ENCODE measurements at places on chromosomes 5 and 9.

- no peak for DNase-seq
Measured at GRCh38 chr5:91020065-91020800, 362.9 kb downstream of the ARRDC3 start.

DNA sequence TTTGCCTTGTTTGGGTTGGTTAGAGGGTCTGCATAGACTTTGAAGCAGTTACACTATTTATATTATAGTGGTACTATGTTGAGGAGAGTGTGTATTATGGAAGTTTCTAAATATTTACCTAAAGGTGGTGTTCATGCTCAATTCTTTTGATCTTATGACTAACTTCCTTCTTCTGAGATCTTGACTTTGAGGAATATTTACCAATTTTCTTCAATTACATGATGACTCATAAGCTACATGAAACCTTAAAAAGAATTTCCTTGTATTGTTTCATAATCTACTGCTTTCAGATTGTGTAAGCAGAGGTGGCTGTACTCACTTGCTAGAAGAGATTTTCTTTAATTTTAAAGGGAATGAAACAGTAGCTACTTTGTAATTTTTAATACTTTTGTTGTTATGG is 276.1 kb downstream of the TAF11L14 start:
- no peak for DNase-seq

DNA sequence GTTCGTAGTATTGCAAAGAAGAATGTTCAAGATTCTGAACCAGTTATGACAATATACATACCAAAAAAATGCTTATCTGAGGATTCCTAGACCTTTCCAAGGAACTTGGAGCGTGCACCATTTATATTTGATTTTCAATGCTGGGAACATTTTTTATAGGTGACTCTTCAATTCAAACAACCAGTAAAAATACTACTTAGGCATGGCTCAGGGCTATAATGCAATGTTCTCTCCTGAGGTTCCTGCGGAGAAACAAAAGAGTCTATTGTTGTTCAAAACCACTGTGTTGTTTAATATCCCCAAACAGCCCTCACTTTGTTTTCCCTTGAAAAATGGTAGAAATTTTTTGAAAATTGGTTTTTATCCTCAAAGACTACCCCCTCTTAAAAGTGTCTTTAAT is 335.7 kb upstream of the IZUMO3 start:
- no peak for DNase-seq

- peak; percentile 42 for DNase-seq
Measured at GRCh38 chr5:43039471-43040286, 440 bp downstream of the ANXA2R start.

DNA sequence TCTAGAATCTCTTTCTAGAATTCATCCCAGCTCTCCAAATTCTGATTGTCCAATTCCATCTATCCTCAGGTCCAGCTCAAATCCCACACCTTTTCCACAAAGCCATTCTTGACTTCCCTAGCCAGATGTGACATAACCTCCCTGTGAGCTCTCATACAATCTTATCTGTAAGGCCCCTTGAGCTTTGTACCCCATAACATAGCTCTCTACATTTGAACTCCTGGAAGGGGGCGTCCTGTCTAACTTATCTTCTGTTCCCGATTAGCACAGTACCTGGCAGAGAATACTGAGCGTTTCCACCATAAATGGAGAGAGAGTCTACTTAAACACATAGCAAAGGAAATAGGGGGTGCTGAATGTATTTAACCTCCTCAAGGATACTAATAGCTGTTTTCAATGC is 251.6 kb upstream of the RGMB start:
- no peak for DNase-seq

GRCh38 chr9:130837643-130838042 is 2.6 kb downstream of the ABL1 start:
- DNase-seq = no peak

DNA sequence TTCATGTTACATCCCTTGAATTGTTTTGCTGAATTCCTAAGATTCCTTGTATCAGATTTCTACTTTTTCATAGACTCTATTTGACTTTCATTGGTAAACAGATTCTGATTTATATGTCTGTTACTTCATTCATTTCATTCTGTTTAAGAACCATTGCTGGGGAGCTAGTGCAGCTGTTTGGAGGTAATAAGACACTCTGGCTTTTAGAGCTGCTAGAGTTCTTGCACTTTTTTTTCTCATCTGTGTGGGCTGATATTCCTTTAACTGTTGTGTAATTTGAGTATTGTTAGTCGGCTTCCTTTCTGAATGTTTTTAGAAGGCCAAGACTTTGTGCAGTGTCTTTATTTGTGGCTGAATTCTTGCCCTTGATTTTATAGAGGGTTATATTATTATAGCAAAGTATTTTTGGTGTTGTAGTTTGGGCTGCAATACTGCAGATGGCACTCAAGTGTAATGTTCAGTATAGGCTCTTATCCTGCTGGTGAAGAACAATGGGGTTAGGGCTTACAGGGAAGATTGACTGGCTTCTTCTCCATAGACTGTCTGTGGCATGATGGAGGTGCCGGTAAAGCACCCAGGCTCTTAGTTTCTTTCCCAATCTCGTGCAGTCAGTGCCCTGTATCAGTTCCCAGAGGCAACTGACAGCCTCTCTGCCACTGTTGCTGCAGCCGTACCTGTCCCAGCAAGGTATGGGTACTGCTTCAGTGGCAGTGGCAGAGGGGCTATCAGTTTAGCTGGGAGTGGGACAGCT is 162.2 kb downstream of the OXCT1 start:
- no peak for DNase-seq

DNA sequence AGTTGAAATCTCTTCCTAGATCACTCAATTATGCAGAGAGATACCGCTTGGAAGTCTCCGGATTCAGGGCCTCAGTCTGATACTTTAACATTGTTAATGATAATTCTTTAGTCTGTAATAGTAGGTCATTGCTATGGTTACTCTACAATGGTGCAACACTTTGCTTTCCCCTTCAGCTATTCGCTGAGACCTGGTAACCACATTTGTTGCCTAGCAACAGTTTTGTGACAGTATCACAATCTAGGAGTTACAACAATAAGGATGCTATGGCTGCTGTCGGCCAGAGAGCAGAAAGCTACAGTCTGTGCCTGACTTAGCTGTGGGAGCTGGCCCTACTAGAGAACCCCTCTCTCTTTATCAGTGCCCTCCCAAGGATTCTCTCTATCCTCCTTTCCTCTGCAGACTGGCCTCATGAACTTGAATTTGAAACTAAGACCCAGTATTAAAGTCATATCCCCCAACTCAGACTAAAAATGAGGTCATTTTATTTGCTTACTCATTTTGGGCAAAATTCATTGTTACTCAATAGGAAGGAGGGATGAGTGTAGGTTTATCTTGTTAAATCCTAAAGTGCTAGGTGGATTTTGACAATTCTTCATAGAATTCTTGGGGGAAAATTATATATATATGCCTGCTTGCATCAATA is 39.3 kb downstream of the NR2F1 start:
- no peak for DNase-seq

- DNase-seq = no peak
Measured at GRCh38 chr9:117247266-117247665, 167.6 kb downstream of the ASTN2 start.

DNA sequence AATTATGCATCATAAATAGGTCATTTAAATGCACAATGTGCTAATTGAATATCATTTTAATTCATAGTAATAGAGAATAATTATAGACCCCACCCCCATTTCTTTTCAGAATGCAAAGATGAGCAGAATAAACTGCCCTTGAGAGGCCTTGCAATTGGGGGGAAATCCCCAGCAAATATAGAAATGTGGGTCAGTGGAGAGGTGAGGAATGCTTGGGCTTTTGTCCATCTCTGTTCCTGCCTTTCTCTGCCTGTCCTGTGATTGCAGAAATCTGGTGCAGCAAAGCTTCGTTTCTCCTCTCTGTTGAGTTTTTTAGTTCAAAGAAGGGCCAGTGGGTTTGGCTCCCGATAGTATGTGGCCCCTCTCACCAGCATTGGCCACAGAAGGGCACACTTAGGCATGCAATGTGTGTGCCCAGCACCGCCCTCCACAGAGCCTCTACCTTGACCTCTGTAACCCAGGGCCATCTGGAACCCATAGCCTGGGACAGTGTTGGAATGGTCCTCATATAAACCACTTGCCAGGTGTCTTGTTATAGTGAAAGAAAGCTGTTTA is 164.2 kb downstream of the SEMA6A start:
- DNase-seq = no peak

- DNase-seq = peak; percentile 30
Measured at GRCh38 chr5:54902791-54903473, 82.5 kb downstream of the ESM1 start.

DNA sequence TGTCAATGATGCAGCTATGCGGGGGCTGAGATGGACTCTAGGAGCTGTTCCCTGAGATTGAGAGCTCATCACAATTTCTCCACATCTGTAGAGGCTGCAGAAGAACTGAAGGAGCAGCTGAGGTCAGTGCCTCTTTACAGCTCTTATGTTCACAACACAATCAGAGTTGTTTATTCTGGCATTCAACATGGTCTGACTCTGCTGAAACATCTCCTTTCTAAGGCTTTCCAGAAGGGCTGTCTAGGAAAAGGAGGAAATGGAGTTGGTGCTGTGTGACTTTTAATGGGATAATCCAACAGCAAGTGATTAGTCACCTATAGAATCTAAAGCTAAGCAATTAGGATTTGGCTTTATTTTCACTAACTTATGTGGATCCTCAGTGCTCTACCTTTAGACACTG is 6.0 kb downstream of the POU5F2 start:
- no peak for DNase-seq

GRCh38 chr9:121725008-121725775 is 73.8 kb downstream of the DAB2IP start:
- no peak for DNase-seq

- no peak for DNase-seq
Measured at GRCh38 chr5:143267186-143267585, 136.3 kb downstream of the NR3C1 start.

DNA sequence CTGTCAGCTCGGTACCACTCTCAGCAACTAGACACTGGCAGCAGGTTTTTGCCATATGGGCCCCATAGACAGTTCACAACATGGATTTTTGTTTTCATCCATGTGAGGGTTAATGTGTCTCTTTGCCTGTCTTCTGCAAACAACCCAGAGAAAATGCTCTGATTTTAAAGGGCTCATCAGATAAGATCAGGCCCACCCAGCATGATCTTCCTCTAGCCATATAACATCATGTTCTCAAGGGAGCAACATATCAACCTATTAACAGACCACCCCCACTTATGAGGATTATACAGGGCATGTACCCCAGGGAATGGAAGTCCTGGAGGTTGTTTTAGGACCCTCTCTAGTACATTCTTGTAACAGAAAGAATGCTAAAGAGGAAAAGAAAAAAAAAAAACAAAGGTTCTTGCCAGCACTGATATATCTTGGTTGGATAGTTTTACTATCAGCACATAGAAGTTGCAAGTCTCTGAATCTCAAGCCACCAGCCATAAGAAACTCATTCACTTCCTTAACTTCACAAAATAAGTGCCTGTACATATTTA is 1015.1 kb downstream of the TLE4 start:
- no peak for DNase-seq
